HT-29 (cell line): ENCODE measurements at places on chromosomes 3 and 15. TPM values are rescaled to one million over a fixed set of nuclear protein-coding genes. Genes with fewer than 3 reads are reported as not detected.

Gene ITIH4
- total RNA-seq, result 0.08 TPM in 1 of 2 replicates, not detected in the other

Gene CNTN3
- total RNA-seq, result not detected in 2 replicates

Gene LEKR1
- 1.4 and 3.1 TPM in 2 replicates for total RNA-seq

Gene GPR62
- not detected in 2 replicates for total RNA-seq

Gene DISP2
- total RNA-seq, result 0.81 and 1.3 TPM in 2 replicates

- DNase-seq, result no peak
Observed at GRCh38 chr15:71705151-71705550, 105.2 kb upstream of the NR2E3 start.

DNA sequence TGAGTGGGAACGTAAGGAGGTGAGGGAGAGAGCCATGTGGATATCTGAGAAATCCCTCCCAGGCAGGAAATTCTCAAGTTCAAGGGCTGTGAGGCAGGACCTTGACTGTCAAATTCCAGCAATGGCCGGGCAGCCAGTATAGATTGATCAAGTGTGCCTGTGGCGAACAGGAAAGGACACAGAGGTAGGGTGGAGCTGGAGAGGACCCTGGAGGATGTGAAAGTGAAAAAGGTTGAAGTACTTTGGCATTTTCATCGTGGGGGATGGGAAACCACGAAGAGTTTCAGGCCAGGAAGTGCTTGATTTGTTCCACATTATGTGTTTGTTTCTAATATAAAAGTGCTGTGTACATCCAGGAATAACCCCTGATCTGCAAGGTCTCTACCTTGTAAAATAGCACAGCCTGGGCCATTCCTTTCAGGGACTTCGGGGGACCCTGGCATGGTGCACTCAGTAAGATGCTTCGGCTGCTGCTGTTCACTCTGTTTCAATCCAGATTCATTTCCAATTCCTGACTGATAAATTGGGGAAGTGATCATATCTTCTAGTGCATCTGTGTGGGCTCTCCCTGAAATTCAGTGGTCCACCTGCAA lies 156.6 kb downstream of the MCTP2 start:
- DNase-seq, result no peak

DNA sequence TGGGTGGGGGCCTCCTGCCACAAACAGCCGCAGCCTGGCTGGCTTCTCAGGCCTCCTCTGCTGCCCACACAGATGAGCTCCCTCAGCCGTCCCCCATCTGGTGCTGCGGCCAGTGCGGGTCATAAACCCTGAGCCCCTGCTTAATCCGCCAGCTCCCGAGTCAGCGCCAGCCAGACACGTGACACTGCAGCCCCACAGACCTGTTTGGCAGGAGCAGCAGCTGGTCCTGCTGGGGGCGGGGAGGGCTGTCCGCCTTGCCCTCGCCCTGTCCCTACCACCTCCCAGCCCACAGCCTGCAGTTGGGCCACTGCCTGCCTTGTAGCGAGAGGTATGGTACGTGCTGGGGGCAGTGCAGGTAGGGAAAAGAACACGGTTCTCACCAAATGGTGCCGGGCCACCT lies 86.2 kb downstream of the IQSEC1 start:
- DNase-seq, result no peak

DNA sequence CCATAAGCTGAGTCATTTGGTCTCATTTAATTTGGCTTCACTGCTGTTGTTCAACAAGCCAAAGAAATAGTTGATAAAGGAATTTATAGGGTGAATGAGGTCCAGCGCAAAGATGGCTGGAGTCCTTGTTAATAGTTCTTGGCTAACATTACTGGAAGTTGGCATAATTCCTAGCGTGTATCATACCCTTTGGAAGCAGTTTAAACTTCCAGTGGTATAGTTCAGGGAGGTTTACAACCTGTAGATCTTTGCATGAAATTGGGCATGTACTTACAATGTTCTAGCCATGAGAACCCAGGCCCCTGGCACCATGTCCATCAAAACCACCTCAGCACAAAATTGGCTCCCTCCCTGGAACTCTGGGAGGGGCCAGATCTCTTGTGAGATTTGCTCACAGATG lies 380.8 kb downstream of the LRTM1 start:
- DNase-seq, result no peak

DNA sequence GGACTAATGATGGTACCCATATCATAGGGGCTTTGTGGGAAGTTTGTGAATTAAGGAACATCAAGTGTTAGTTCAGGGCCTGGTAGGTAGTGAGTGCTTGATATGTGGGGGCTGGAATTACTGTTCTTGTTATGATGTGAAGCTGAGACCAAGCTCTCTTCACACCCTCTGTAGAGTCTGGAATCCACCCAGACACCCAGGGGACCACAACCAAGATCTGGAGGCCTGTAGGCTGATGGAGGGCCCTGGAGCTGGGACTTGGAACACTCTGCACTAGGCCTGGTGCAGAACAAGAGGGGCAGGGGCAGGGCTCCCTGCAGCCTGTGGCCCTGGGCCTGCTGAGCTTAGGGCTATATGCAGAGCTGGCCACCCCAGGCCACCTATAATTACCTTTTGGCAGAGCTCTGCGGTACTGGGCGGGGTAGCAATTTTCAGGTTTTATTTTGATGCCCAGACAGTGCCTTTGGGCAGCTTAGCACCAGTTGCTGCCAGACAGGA lies 13.1 kb upstream of the PRKCD start:
- DNase-seq, result no peak

- no peak for DNase-seq
Observed at GRCh38 chr3:135456108-135456790, 509.3 kb upstream of the PPP2R3A start.
